NCI-H187 (cell line): ENCODE measurements at places on chromosomes 1 and 21.

DNA sequence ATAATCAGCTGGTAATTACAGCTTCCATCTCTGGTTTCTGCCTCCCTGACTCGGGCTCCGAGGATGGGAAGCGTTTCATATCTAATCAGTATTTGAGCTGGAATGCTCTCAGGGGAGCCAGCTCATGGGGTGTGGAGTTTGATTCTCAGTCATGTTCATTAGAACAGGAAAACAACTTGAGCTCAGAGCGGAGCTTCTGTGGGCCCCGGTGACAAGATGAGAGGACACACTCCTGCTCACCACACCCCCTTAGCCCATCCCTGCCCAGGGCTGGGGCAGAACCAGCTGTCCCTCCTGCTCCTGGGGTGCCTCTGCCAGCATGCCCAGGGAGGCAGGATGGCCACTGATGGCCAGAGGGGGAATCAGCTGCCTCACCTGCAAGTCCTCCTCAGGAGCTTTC is 726.0 kb downstream of the PTPRU start:
- no peak for DNase-seq

DNA sequence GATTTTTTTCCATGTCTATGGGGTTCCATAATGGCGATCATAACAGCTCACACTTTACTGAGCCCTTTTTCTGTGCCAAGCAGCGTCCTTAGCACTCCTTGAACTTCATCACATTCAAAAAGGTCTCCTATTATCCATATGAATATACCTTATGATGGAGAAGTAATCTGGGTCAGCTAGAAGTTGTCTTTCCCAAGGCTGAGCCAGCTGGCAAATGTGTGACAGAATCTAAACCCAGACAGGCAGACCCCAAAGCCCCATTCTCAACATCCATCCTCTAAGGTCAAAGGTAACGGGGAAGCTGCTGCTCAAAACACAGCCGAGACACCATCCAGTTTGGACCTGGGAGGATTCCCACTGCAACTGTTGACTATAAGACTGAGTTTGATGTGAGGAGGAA is 249.6 kb downstream of the PRDM2 start:
- DNase-seq: no peak

DNA sequence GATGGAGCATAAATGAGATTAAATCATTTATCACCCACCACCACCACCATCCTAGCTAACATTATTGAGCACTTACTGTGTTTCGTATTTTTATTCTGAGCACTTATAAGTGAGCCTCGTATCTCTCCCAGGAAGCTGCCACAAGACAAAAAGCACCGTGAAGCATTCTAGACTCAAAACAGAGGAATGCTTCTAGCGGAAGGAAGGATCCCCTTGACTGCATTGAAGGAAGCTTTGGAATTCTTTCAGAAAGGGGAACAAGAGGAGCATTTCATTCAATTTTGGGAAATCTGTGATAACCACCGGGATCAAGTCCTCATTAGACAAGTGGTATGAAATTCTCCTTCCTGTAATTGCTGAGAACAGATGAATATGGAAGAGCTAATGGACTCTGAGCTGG is 66.3 kb downstream of the PTPN14 start:
- DNase-seq: no peak

DNA sequence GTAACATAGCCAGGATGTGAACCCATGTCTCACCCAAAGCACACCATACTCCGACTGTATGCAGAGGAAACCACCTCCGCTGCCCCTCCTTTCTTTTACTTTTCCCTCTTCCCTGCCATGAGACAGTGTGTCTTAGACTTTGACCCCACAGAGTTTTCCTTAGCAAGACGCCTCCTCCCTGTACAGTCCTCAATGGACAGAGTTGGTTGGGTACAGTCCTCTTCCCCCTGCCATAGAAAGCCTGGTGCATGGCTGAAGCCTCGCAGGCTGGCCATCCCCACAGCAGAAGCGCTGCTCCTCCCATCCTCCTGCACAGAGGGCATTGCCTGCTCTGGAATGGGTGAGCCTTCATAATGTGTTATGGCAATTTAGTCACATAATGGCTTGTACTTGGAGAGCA is 127.9 kb downstream of the PLPP3 start:
- DNase-seq: no peak

DNA sequence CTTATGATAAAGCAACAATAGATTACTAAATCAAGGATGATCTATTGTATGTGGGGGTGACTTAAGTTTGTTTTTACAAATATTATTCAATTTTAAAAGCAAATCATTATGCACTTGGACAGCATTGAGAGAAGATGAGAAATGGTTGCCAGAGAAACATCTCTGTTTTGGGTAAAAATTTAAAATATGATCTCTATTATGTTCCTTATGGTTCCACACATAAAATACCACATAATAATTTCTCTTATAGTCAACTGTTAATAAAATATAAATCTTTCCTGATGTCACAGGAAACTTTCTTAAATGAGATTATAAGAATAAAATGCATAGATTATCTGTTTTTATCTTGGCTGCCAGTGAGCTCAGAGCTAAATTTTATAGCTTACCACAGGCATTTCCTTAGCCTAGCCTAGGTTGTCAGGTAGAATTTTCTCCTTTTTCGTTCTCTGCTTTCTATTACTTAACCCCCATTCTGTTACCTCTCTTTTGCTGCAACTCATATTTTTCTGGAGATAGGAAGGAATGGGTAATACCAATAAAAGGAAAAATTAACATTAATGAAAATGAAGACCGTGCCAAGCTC is 109.7 kb downstream of the TGFB2 start:
- DNase-seq: no peak

- no peak for DNase-seq
Measured at GRCh38 chr1:211326528-211327345, at the start of gene TRAF5. Gene TRAF5 (plus strand): TSS chr1:211326833. CDS start chr1:211353240, 26,407 bp downstream.

DNA sequence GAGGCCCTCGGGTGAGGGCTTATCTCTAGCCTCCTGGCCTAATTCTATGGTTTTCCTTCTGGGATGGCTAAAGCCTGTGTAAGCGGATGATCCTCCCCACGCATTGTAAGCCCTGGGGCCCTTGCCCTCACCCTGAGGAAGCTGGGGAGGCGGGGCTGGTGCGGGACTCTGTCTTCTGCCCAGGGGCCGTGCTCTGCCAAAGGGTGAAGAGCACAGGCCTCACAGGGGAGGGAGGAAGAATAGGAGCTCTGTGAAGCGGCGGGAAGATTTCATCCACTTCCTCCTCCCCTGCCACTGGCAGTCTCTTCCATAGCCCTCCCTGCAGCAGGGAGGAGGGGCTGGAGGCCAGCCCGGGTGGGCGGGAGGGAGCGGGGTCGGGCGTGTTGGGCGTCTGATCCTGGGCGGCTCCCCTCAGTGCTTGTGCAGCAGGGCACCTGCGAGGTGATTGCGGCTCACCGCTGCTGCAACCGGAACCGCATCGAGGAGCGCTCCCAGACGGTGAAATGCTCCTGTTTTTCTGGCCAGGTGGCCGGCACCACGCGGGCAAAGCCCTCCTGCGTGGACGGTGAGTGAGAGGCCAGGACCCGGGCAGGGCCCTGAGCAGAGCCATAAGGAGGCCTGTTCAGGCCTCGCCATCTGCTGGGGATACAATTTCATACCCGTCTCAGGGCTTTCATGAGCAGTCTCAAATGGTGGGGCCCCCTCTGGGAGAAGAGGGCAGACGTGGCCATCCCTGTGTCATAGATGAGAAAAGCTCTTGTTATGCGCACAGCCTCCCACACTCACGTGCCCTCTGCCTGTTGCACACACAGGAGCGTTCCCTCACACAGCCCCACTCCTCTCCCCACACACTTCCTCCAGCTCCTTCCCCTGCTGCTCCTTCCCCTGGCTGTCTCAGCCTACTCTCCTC is 7.7 kb upstream of the PPM1J start:
- no peak for DNase-seq

DNA sequence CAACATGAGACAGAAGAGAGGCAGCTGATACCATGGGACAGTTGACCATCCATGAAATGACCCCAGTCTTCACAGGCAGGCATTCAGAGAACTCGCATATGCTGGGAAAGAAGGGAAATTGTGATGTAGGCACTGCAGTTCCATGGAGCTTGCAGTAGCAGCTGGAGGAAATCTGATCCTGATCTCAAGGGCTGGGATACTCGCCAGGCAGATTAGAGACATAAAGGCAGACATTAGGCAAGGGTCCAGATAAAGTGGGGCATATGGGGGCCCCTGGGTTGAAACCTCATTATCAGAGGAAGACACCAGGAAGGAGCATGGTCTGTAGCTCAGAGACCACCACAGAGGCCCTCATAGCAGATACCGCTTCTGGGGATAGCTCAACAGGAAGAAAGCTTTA is 48.7 kb upstream of the TNR start:
- DNase-seq: no peak

GRCh38 chr1:171245458-171246064 is 2.7 kb upstream of the FMO1 start:
- no peak for DNase-seq

DNA sequence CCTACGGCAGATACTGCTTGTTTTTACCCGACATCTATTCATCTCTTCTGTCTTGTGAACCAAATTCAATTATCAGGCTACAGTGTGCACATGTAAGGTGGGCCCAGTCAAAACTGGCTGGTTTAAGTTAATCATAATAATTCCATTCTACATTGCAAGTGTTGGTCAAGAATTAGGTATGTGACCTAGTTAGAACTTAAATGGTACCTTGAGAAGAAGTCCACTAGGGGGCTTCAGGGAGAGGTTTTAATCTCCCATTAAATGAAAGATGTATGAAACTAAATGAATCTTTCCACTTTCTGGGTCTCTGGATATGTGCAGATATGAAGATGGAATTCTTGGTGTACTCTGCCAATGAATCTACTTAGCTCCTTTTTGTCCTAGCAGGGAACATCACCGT is 187.1 kb downstream of the CDC42BPA start:
- no peak for DNase-seq

DNA sequence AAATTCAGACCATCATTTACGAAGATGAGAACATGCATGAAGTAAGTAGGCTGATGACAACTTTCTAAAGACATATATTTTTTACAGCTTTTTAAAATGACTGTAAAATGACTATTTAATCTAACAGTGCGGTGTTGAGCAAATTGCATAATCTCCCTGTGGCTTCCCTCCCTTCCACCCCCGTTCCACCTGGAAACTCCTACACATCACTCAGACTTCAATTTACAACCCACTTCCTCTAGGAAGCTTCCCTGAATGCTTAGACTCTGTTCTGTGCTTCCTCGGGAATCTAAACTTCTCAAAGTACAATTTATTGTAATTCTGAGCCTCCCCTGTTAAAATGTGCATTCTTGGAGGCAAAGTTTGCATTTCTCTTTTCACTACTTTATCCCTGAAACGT is 354.9 kb downstream of the DPYD start:
- DNase-seq: no peak

GRCh38 chr1:99538618-99538956 is 107.3 kb upstream of the PALMD start:
- DNase-seq: no peak

GRCh38 chr1:16094453-16095158 is 21.2 kb upstream of the FAM131C start:
- DNase-seq: no peak

- DNase-seq: no peak
Measured at GRCh38 chr1:214970016-214970415, 112.5 kb upstream of the KCNK2 start.

DNA sequence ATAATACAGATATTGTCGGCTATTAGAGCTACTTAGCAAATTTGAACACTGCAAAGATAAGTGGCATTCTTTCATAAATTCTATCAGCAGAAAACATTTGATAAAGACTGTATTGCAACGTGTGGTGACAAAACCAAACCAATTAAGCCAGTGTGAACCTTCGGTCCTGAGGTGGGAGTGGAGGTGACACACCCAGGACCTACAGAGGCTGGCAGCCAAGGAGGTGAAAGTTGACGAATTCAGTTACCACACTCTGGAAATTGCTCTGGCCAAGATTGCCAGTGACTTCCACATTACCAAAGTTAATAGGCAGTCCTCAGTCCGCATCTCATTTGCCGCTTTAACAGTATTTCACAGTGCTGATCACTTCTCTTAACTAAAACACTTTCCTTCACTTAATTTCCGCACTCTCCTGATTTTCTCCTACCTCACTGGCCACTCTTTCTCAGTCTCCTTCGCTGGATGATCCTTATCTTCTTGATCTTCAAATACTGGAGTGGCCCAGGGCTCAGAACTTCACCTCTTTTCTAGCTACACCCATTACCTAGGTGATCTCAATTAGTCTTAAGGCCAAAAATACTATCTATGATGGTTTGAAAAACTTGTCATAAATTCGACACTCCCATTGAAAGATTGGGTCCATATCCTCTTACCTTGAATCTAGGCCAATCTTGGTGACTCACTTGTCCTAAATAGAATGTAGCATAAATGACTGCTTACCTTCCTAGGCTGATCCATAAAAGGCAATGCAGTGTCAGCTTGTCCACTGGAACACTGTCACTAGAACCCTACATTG is 5.1 kb upstream of the CDC42BPA start:
- DNase-seq: no peak

- DNase-seq: no peak
Measured at GRCh38 chr1:75640137-75640536, 29.2 kb upstream of the SLC44A5 start.

- DNase-seq: no peak
Measured at GRCh38 chr1:20980051-20980450, 192.9 kb upstream of the HP1BP3 start.

GRCh38 chr1:213666113-213666512 is 321.7 kb upstream of the PROX1 start:
- DNase-seq: no peak

- no peak for DNase-seq
Measured at GRCh38 chr1:178938101-178938958, 67.5 kb upstream of the ANGPTL1 start.

DNA sequence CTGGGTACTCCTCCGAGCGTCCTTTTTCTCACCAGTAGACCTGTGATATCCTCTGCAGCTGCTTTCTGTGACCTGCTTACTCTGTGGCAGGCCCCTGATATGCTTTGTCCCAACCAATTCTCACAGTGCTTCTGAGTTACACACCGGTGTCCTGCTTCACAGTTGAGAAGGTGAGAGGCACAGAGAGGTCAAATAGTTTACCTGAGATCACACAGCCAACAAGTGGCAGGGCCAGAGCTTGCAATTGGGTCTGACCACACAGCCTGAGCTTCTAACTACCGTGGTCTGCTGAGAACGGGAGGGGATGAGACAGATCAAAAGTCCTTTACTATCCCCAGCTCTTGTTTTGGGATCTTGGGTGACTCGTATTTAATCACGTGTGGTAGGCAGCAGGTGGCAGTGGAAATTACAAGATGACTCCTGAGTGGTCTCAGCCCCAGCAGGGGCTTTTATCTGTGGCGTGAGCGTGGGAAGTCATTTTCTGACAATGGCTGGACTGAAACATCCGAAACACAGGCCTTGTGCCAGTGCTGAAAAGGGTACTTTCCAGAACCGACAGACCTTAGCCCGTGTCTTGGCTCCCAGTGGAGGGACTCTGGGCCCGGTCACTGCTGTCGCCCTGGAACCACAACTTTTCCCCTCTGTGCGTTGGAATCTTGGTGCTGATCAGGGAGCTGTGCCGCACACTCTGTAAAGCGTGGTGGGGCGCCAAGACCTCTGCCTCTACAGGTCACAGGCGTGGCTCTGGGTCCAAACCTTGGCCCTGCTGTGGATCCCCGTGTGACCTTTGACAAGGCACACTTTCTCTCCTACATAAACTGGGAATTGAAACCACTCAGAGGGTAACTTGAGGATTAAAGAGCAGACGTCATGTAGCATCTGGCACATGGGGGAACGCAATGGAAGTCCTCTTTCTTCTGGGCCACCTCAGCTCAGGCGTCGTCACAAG is 11.9 kb downstream of the THEMIS2 start:
- no peak for DNase-seq

GRCh38 chr1:10104834-10105233 is 72.1 kb downstream of the UBE4B start:
- DNase-seq: no peak
